ENCODE measurements at places on chromosomes 16 and 17. TPM values are rescaled to one million over a fixed set of nuclear protein-coding genes. Genes with fewer than 3 reads are reported as not detected.
A peak's percentile ranks its signal among the peaks of the same experiment; 100 is the strongest.

Gene TP53TG3C
- not detected for total RNA-seq

DNA sequence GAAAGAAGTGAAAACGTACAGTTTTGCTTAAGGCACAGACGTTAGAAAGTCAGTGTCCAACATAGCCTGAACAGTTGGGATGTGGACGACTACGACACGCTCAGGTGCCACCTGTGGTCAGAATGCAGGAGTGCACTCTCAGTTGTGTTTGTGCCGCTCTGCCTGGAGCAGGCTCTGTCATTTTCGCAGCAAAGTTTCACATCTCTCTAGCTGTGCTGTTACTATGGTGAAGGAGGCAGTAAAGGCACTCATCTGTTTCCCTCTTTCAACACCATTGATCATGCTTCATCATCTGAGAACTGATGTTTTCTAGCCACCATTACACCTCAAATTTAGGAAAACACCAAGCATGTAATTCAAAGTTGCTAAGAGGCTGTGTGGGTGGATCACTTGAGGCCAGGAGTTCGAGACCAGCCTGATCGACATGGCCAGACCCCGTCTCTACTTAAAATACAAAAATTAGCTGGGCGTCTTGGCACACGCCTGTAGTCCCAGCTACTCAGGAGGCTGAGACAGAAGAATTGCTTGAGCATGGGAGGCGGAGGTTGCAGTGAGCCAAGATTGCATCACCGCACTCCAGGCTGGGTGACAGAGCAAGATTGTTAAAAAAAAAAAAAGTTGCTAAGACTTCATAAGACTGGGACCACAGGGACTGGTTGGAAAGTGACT is 44.9 kb upstream of the DNAJA2 start:
- DNase-seq, result peak; percentile 37

- DNase-seq, result no peak
Observed at GRCh38 chr17:81499601-81499970, 13.0 kb downstream of the ACTG1 start.

Gene C17orf50
- not detected for total RNA-seq

DNA sequence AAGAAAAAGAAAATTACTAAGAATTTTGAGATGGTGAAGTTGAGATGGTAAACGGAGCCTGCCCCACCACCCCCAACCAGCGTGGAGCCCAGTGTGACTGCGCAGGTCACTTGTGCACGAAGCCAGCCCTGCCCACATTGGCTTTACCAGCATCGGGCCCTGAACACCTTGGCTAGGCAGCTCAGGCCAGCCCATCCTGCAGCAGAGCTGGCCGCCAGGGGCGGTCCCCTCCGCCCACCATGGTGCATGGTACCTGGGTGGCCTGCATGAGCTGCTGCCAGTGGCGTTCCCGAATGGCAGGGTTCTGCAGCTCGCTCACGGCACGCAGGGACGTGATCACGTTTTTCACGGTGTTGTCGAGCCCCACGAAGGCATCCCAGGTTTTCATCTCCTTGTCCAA is 62.7 kb downstream of the DNAH17 start:
- no peak for DNase-seq

GRCh38 chr16:64364016-64364415 is 757.8 kb downstream of the CDH11 start:
- DNase-seq, result no peak

Gene KRT39
- not detected for total RNA-seq

Gene SOX8
- total RNA-seq, result 0.26 TPM

GRCh38 chr17:29238133-29238850 is 8.4 kb upstream of the CRYBA1 start:
- no peak for DNase-seq

GRCh38 chr16:31696968-31697743 is 169.5 kb downstream of the AHSP start:
- peak; percentile 51 for DNase-seq

Measured in dermis microvascular lymphatic vessel endothelial cell (primary cell).